Nephron progenitor cell (in vitro differentiated cells): ENCODE measurements at places on chromosomes 6 and 20.
A peak's percentile ranks its signal among the peaks of the same experiment; 100 is the strongest.

- no peak for DNase-seq
- no peaks in the 10 kb centered on the region for H3K4me1 ChIP-seq
Observed at GRCh38 chr20:2195614-2196013, 94.0 kb downstream of the STK35 start.

GRCh38 chr20:40697541-40697940 lies 8.5 kb upstream of the MAFB start:
- peaks cover 19% of the 10 kb centered on the region for H3K4me1 ChIP-seq
- no peak overlapping the region for H3K27ac ChIP-seq
- H3K4me3 ChIP-seq: no peak overlapping the region
- H3K27me3 ChIP-seq: peaks cover 82% of the 10 kb centered on the region

DNA sequence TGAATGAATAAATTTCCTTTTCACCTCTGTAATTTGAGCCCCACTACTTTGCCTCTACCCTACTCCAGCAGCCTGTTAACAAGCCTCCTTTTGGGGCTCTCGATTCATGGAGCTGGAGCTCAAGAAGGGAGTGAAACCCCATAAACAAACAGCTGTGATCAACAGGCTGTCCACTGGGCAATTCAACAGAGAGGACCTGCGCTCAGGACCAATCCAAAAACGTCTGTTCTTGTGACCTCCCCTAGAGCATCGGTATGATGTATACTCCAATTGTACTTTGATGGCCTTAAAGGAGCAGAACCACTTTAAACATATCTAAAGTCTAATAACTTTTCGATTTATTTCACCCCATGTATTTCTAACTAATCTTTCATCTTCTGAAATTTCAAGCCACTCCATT lies 37.4 kb downstream of the HIVEP2 start:
- peaks cover 4% of the 10 kb centered on the region for H3K36me3 ChIP-seq
- no peak overlapping the region for H3K4me3 ChIP-seq
- peak overlapping the region; percentile 28 for H3K27ac ChIP-seq
- H3K4me1 ChIP-seq: peaks cover 19% of the 10 kb centered on the region
- no peaks in the 10 kb centered on the region for H3K27me3 ChIP-seq

- DNase-seq: no peak
- no peak overlapping the region for H3K27ac ChIP-seq
- peaks cover 7% of the 10 kb centered on the region for H3K27me3 ChIP-seq
- H3K4me3 ChIP-seq: no peak overlapping the region
Observed at GRCh38 chr6:583116-583515, 73.8 kb downstream of the HUS1B start.

DNA sequence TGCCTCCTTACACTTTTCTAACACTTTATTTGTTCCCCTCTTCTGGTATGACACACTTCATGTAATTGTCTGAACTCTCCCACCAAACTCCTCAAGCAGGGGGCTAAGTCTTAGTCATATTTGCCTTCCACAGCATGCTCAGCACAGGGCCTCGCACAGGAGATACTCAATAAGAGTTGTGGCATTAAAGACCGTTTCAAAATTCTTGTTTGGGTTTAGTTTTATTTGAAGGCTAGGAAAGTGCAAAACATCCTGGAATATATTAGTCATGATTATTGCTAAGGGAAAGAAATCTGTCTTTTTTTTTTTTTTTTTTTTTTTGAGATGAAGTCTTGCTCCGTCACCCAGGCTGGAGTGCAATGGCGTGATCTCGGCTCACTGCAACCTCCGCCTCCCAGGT lies 137.6 kb upstream of the ECI2 start:
- no peaks in the 10 kb centered on the region for H3K4me1 ChIP-seq
- DNase-seq: no peak
- no peak overlapping the region for H3K27ac ChIP-seq

GRCh38 chr20:63087872-63088680 lies 81.3 kb upstream of the BHLHE23 start:
- H3K4me1 ChIP-seq: no peaks in the 10 kb centered on the region
- peaks cover 84% of the 10 kb centered on the region for H3K27me3 ChIP-seq
- DNase-seq: peak; percentile 1
- H3K36me3 ChIP-seq: no peaks in the 10 kb centered on the region
- H3K27ac ChIP-seq: no peak overlapping the region

GRCh38 chr6:25366903-25367545 lies 87.8 kb downstream of the CARMIL1 start:
- no peaks in the 10 kb centered on the region for H3K36me3 ChIP-seq
- peaks cover 31% of the 10 kb centered on the region for H3K4me1 ChIP-seq
- DNase-seq: no peak
- H3K27ac ChIP-seq: no peak overlapping the region
- no peak overlapping the region for H3K4me3 ChIP-seq
- H3K27me3 ChIP-seq: no peaks in the 10 kb centered on the region

DNA sequence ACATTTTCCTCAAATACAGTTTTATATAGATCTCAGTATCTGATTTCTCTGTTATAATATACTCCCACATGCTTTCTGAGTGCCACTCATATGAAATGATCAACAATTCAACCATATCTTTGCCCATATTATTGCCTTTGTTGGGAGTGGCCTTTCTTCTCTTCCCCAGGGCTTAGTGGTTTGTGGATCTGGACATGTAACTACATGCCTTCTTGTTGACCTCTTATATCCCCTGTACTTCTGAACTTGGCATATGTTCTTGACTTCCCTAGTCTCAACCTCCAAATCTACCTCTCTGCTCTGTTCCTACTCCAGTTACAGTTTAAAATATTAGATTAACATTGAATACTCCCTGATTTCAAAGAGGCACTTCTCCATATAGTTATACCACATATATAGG lies 34.3 kb upstream of the PRIM2 start:
- no peaks in the 10 kb centered on the region for H3K4me1 ChIP-seq
- no peaks in the 10 kb centered on the region for H3K36me3 ChIP-seq
- H3K27ac ChIP-seq: no peak overlapping the region
- DNase-seq: no peak
- H3K27me3 ChIP-seq: no peaks in the 10 kb centered on the region
- H3K4me3 ChIP-seq: no peak overlapping the region

GRCh38 chr6:42200035-42200434 lies 5.3 kb upstream of the GUCA1B start:
- no peaks in the 10 kb centered on the region for H3K4me1 ChIP-seq
- H3K27me3 ChIP-seq: peaks cover 2% of the 10 kb centered on the region
- DNase-seq: no peak
- H3K36me3 ChIP-seq: peaks cover 37% of the 10 kb centered on the region
- H3K27ac ChIP-seq: peak overlapping the region; percentile 55

GRCh38 chr6:56959938-56960337 lies 5.0 kb downstream of the BEND6 start:
- H3K36me3 ChIP-seq: no peaks in the 10 kb centered on the region
- DNase-seq: no peak
- no peak overlapping the region for H3K27ac ChIP-seq
- H3K27me3 ChIP-seq: peaks cover 16% of the 10 kb centered on the region

DNA sequence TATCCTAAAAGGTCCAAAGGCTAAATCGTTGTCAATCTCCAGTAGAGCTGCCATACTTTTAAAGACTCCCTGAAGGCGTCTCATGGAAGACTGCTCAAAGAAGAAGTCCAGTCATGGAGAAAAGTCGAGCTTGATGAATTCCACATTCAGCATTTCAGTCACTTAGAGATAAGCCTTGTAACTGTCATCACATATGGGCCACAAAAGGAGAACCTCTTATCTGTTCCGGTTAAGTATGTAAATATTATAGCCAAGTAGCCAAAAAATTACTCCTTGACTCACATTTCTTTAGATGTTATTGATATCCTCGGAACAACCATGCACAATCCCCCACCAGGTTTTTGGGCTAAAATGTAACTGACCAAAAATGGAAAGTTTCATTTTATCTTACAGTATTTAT lies 9.8 kb upstream of the CNKSR3 start:
- H3K36me3 ChIP-seq: peaks cover 5% of the 10 kb centered on the region
- H3K4me3 ChIP-seq: no peak overlapping the region
- DNase-seq: no peak
- peaks cover 21% of the 10 kb centered on the region for H3K4me1 ChIP-seq

GRCh38 chr6:7526755-7527154 lies 14.7 kb upstream of the DSP start:
- H3K27me3 ChIP-seq: peaks cover 9% of the 10 kb centered on the region
- DNase-seq: no peak
- H3K4me3 ChIP-seq: no peak overlapping the region
- peaks cover 42% of the 10 kb centered on the region for H3K4me1 ChIP-seq

- no peak overlapping the region for H3K27ac ChIP-seq
- DNase-seq: no peak
- no peaks in the 10 kb centered on the region for H3K4me1 ChIP-seq
- peaks cover 13% of the 10 kb centered on the region for H3K27me3 ChIP-seq
- no peaks in the 10 kb centered on the region for H3K36me3 ChIP-seq
Observed at GRCh38 chr6:25699649-25700048, 47.6 kb downstream of the SCGN start.

DNA sequence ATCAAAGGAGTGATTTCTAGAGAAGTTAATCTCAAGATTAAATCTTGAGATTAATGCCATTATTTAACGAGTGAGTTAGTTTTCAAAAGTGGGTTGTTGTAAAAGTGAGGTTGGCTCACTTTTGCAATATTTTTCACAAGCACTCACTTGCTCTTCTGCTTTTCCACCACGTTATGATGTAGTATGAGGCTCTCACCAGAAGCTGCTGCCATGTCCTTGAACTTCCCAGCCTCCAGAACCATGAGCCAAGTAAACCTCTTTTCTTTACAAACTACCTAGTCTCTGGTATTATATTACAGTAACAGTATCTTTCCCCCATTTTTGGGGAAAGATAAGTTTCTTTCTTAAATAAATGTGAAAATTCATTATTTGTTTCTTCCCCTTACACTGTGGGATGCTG lies 227.6 kb upstream of the ZFP64 start:
- H3K4me1 ChIP-seq: peaks cover 4% of the 10 kb centered on the region
- H3K27me3 ChIP-seq: peaks cover 4% of the 10 kb centered on the region
- H3K27ac ChIP-seq: no peak overlapping the region
- DNase-seq: no peak
- H3K4me3 ChIP-seq: no peak overlapping the region

DNA sequence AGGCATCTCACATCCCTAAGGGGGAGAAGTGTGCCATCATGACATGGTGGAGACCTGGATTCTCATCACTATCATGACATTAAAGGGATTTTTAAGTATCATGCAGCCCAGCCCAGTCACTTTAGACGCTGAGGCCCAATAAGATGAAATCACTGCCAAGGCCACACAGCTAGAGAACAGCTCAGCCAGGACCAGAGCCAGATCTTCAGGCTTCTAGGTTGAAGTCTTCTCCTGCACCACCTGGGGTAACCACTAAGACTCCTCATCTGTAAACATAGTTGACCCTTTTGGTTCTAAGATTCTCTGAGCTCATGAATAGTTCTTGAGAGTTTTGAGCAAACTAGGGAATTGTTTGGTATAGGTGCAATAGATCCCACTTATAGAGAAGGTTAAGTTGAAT lies 125.1 kb downstream of the TCP11 start:
- peak overlapping the region; percentile 96 for H3K27ac ChIP-seq
- H3K36me3 ChIP-seq: peaks cover 30% of the 10 kb centered on the region
- H3K4me3 ChIP-seq: peak overlapping the region; percentile 21

DNA sequence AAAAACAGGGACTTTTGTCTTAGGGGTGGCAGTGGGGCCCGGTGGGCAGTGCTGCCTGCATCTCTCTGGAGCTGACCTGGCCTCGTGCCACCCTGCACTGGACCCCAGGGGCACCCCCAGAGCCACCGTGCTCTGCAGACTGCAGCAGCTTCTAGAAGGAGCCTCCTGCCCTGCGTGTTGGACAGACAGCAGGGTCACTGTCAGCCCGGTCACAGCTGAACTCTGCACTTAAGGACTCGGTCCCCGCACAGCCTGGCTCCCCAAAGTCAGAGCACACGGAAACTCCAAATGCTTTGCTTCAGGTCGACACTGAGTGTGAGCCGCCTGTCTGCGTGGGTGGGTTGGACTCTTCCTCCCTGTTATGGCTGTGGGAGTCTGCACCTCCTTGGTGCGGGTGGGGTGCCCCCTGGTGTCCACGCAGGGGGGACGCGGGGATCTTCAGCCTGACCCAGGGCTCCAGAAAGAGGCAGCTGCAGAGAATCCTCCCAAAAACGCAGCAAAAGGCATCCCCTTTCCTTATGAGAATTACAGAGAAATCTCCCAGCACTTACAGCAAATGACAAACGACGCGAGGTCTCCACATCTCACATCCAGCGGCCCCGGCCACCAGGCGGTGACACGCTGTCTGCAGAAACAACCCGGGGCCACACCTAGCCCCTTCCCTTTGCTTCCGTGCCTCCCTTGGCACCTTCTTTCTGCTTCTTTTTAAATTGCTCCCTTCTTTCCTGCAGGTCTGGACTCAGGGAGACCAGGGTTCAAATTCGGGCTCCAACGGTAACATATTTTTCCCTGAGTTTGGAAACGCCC lies 36.3 kb upstream of the DACT2 start:
- peaks cover 9% of the 10 kb centered on the region for H3K4me1 ChIP-seq
- no peak overlapping the region for H3K4me3 ChIP-seq
- H3K27me3 ChIP-seq: peaks cover 18% of the 10 kb centered on the region
- DNase-seq: peak; percentile 77
